Cardiac septum (tissue), 1 donor: ENCODE measurements at places on chromosomes 5 and 9. TPM values are rescaled to one million over a fixed set of nuclear protein-coding genes. Genes with fewer than 3 reads are reported as not detected.

GRCh38 chr9:95679874-95680273, 163.1 kb upstream of the PTCH1 start:
- DNase-seq: no peak

- DNase-seq: no peak
These were observed 89.8 kb downstream of the SLC1A3 start for GRCh38 chr5:36696059-36696673.

Gene MAP1B
- total RNA-seq: 217 TPM

GRCh38 chr5:140261403-140262171, 41.3 kb downstream of the PFDN1 start:
- peak; percentile 83 for DNase-seq

- DNase-seq: no peak
These were observed 421.5 kb upstream of the PTGER4 start for GRCh38 chr5:40258222-40258621.

Gene PCSK1
- total RNA-seq: 0.27 TPM
